ENCODE measurements at places on chromosomes 11 and 22.

DNA sequence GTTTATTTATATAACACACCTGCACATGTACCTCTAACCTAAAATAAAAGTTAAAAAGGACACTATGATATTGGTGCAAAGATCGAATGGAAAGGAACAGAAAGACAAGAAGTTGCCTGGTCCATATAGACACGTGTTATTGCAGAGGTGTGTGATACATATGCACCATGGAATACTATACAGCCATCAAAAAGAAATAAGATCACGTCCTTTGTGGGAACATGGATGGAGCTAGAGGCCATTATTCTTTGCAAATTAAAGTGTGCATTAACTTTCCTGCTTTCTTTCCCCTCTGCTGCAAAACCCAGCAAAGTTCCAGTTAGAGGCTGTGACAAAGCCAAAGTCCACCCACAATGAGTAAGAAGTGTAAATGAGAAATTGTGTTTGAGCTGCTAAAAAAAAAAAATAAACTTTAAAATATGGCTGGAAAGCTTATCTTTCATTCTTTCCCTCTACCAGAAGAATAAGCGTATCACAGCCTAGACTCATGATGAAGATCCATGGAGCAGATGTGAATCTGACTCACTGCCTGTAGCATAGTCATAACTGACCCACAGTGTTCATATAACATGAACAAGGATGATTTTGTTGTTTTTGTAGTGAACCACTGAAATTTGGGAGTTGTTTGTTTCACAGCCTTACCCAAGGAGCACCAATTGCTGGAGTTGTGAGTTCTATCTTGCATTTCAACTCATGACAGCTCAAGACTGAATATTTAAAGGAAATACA, 9.6 kb downstream of the OR52K1 start:
- no peak for DNase-seq

DNA sequence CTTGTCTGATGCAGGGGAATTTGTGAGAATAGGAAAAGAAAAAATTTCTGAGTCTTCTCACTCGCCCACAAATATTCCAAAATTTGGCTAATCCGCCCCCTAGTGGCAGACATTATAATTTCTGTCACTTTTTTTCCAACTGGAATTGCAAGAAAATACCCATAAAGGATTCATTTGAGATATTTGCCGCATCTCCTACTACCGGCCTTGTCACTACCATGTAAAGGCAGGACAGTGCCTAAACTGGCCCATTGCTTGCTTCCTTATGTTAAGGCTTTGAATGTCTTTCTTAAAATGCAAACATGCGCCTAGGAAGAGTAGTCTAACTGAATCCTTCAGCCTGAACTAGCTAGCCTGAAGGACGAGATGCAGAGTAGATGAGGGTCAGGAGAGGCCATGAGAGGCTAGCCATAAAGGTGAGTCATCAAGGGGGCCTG, 9.3 kb upstream of the CEP295 start:
- no peak for DNase-seq

- no peak for DNase-seq
Observed at GRCh38 chr11:102546923-102547471, 16.4 kb upstream of the MMP7 start.

- no peak for DNase-seq
Observed at GRCh38 chr11:119258983-119259382, 52.8 kb downstream of the CBL start.

DNA sequence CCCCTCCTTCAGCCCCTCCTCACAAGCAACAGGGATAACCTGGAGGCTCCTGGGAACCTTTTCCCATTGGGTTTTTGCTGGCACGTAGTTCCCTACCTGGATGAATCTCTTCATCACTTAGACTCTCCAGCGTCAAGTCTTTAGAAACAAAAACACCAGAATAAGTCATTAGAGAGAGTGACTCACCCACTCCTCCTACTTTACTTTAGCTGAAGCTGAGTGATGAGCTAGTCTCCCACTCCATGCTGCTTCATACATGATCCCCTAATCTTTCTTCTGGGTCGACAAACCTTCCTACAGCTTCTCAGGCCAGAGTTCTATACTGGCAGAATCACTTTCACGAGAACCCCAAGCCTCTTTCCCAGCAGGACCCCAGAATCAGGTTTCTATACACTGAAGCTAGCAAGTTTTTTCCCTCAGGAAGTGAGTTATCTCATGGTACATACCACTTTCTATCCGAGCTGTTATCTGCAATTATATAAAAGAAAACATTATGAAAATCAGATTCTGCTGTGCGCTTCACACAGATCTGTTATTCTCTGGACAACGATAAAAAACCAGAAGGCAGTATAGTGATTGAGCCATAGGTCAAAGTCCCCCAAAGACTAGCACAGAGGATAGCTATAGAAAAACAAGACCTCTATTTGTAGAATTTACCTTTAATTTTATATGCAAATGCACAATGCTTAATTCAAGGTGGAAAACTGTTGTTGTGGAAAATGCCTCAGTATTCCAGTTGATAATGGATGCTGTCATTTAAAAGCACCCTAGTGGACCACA, 18.7 kb downstream of the DRICH1 start:
- no peak for DNase-seq

GRCh38 chr11:44140372-44140771, 44.9 kb downstream of the EXT2 start:
- DNase-seq, result no peak

DNA sequence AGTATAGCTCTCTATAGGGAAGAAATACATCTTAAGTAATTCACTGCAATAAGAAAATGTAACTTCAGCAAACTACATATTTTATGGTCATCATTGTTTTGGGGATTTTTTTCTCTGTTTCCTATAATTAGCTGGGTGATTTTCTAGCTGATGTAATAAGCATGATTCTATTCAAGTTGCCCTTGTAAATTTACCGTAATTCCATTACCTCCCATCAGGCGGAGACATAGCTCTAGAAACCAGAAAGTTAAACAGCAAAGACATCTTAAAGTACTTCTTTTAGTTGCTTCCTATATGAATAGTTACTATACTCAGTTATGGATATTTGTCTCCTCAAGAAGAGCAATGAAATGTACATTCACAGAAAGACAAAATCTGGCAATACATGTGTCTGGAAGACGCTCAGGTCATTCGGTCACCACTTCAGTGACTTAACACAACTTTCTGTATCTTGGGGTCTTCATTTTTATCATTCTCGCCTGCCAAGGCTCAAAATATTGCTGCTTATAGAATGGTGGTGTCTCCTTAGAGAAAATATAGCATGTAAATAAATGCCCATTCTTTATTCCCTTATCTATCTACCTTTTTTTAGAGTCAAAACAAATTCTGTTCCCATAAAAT, 239.9 kb upstream of the ZC3H12C start:
- no peak for DNase-seq

GRCh38 chr11:78350091-78350645, 67.5 kb downstream of the GAB2 start:
- DNase-seq, result no peak

DNA sequence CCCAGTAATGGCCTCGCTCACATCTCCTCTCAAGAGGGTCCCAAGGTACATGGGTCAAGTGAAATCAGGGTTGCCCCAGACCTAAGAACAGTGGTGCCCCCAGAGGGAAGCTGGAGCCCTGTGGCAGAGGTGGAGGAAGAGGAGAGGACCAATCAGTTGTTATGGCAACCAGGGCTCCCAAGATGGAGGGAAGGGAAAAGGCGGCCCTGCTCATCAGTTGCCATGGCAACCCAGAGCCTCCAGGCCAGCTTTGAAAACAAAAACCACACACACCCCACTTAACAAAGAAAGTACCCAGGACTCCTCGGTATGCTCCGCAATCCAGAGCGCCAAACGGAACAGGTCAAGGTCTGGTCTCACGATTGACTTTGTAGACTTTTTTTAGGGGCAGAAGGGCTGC, 53.5 kb upstream of the SLC35C1 start:
- no peak for DNase-seq

GRCh38 chr11:12867531-12867930, 141.6 kb upstream of the RASSF10 start:
- no peak for DNase-seq

DNA sequence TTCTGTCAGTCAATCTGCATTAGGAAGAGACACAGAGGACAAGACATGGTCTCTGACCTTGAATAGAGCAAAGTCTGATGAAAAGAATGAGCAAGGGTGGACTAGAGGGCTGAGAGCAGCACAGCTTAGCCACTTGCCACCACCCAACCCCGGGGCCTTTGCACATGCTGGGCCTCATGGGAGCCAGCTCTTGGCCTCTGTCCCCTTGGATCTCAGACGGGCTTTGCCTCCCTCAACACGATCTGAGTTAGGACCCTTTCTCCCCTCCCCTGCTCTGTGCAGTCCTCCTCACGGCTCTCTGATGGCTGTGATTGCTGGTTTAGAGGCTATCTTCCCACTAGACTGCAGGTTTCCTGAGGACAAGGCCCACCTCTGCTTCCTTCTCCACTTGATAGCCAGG, 131.6 kb upstream of the B3GAT1 start:
- DNase-seq, result no peak

- DNase-seq, result no peak
Observed at GRCh38 chr22:47564158-47564450, 801.7 kb downstream of the TBC1D22A start.

DNA sequence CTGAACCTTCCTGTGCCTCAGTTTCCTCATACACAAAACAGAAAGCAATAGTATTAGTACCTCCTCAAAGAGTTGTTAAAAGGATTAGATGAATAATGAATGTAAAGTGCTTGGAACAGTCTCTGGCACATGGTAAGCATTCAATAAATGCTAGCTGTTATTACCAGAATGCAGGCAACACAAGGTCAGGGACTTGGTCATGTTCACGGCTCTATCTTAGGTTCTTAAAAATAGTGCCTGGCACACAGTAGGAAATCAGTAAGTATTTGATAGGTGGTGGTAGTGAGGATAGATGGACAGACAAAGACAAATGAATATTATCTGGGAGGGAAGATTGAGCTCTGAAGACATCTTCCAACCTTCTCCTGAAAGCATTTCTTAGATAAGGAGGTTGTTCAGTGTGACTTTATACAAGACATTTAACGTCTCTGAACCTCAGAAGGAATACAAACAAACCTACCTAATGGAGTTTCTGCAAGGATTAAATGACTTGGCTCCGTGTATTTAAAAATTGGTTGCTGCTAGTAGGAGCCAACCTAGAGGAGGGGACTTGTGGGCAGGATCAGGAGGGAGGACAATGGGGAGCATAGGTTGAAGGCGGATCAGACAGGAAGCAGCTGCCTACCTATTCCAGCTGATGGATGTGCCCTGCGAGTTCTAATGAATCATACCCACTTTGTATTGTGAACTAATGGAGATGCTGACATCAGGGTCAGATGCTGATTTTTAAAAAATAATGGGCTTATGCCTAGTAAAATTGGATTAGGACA, 94.1 kb downstream of the DBX1 start:
- no peak for DNase-seq

DNA sequence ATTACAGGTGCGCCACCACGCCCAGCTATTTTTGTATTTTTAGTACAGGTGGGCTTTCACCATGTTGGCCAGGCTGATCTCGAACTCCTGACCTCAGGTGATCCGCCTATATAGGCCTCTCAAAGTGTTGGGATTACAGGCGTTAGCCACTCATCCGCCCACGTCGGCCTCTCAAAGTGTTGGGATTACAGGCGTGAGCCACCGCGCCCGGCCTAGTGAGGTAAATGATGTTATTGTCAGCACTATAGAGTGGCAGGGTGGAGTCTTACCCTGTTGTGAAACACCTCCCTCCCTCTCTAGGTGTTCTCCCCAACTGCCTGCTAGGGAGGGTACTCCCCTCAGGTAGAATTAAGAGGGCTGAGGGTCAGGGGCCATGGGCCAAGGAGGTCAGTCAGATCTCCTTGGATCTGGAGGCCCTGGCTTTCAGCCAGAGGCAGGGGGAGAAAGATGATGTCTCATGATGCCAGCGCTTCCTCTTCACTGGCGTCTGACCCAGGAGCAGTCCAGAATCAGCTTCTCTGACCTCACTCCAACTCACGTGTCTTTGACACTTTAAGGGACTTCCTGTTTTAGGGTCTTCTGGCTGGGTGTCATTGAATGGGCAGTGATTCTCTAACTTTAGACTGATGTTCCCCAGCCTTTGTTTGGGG, 2.0 kb downstream of the GGA1 start:
- no peak for DNase-seq

- no peak for DNase-seq
Observed at GRCh38 chr11:86726118-86726753, 53.8 kb upstream of the ME3 start.

DNA sequence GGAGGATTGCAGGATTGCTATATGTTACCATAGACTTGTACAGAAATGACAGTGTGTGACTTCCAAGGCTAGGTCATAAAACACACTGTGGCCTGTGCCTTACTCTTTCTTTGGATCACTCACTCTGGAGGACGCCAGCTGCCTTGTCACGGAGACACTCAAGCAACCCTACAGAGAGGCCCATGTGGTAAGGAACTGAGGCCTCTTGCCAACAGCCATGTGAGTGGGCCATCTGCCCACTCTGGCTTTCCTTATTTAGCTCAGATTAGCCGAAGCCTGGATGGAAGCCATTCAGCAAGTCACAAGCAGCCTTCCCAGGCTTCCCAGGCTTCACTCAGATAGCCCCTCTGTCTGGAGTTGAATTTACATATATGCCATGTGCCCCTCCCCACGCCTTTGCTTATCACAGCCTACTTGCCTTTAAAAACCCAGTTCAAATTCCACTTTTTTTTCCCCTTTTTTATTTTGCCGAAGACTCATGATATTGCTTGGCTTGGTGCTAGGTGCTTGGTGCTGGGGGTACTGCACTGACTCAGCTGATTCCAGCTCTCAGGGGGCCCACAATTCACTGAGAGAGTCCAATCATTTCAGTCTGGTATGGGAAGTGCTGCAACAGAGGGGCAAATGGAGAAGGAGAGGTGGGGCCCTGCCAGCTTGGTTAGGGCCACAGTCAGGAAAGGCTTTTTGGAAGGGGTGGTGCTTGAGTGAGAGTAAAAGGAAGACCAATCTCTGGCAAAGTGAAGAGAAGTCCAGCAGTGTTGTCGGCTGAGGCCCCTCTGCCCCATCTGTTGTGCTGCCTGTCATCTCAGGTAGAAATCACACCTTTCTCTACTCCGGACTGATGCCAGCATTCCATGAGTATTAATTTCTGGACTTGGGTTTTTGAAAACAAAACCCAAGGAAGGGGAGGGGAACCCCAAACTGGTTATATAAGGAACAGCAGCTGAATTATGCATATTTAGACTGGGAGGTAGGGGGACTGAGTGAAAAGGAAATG, 14.5 kb upstream of the P4HA3 start:
- DNase-seq, result no peak

- no peak for DNase-seq
Observed at GRCh38 chr11:105368711-105369110, 229.1 kb upstream of the CARD18 start.

DNA sequence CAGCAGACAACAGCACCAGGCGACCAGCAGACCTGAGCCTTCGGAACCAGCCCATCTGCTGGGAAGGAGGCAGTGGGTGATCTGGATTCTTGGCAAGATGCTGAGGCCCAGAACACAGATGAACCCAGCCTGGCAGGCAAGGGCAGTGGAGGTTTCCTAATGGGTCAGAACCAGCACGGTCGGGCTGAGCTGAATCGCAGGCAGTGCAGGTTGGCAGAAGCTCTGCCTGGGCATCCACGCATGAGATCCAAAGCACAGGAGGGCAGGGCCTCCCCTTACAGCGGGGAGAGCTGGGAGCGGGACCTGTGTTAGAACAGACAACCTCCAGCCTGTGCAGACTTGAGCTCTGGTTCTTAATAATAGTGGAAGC, 47.5 kb downstream of the DSCAML1 start:
- DNase-seq, result no peak

- no peak for DNase-seq
Observed at GRCh38 chr22:42399315-42400271, 32.6 kb downstream of the NFAM1 start.
